ENCODE measurements at places on chromosomes 12 and 14. TPM values are rescaled to one million over a fixed set of nuclear protein-coding genes. Genes with fewer than 3 reads are reported as not detected.

GRCh38 chr12:99386907-99387306, 260.6 kb upstream of the GARIN6 start:
- H3K4me1 ChIP-seq, result no peaks in the 10 kb centered on the region
- H3K36me3 ChIP-seq, result no peaks in the 10 kb centered on the region
- no peaks in the 10 kb centered on the region for H3K27me3 ChIP-seq
- no peak overlapping the region for H3K27ac ChIP-seq
- no peak for DNase-seq

GRCh38 chr14:22753586-22753985, 12.9 kb upstream of the OXA1L start:
- no peak for DNase-seq
- no peak overlapping the region for H3K27ac ChIP-seq
- H3K36me3 ChIP-seq, result no peaks in the 10 kb centered on the region
- no peaks in the 10 kb centered on the region for H3K27me3 ChIP-seq
- H3K4me1 ChIP-seq, result no peaks in the 10 kb centered on the region

- H3K4me1 ChIP-seq, result no peaks in the 10 kb centered on the region
- no peaks in the 10 kb centered on the region for H3K27me3 ChIP-seq
- H3K27ac ChIP-seq, result no peak overlapping the region
- DNase-seq, result no peak
Observed at GRCh38 chr12:18752947-18753346, 15.0 kb downstream of the CAPZA3 start.

GRCh38 chr12:58920102-58920960, at the start of gene LRIG3:
LRIG3 (minus strand) TSS chr12:58920504; CDS start chr12:58920235, 269 bp downstream.
- DNase-seq, result no peak
- H3K27me3 ChIP-seq, result peaks cover 3% of the 10 kb centered on the region
- H3K4me1 ChIP-seq, result no peaks in the 10 kb centered on the region
- no peak within 1 kb of the TSS for H3K27ac ChIP-seq
- H3K4me3 ChIP-seq, result no peak within 1 kb of the TSS
- H3K36me3 ChIP-seq, result no peaks in the 10 kb centered on the region

DNA sequence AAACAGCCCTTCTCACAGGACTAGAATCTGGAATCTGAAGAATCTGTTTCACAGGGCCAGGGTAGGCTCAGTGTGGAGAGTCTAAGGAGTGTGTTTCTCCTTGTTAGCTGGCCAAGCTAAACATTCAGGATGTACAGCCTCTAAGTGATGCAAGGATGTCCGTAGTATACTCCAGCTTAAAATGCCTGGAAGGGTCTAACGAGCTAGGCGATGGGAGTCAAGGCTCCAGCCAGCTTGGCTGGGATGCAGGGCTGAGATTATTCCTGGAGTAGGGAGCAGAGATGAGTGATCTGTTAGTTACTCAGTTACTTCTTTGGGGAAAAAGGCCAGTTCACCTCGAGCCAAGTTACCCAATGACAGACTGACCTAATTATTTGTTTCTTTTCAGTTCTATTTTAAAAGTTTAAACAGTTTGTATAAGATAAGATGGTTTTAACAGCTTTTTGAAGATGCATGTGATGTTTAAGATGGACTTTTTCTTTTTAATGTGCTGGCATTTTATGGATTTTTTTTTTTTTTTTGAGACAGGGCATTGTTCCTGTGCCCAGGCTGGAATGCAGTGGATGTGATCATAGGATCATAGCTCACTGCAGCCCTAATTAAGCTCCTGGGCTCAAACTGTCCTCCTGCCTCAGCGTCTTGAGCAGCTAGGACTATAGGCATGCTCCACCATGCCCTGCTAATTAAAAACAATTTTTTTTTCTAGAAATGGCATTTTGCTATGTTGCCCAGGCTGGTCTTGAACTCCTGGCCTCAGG, 41.1 kb downstream of the SYNE2 start:
- H3K4me3 ChIP-seq, result no peak overlapping the region
- no peak for DNase-seq
- no peak overlapping the region for H3K27ac ChIP-seq
- peaks cover 28% of the 10 kb centered on the region for H3K4me1 ChIP-seq
- no peaks in the 10 kb centered on the region for H3K36me3 ChIP-seq

DNA sequence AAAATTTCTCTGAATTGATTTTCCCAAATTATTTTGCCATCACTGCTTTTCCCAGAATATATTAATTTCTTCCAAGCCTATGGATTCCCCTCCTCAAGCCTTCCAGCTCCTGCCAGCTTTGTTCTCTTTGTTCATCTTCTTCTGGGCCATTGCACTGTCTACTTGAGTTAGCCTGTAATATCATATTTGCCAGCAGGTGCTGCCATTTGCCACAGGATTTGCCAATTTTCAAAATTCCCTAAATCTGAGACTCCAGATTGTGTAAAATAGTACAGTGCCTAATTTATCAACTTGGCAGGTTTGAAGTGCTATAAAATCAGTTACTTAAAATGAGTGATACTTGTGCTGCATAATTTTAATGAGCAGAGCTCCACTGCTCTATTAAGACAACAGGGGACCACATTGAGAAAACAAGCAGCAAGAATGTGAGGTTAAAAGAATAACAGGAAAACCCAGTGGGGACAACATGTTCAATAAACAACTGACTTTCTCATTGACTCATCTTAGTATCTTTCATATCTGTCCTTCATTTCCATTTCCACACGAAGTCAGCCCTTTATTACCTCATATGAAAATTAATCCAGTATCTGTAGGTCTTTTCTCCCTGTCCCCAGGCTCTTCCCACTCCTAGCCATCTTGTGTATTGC, 84.6 kb upstream of the CCDC196 start:
- H3K36me3 ChIP-seq, result no peaks in the 10 kb centered on the region
- H3K27ac ChIP-seq, result no peak overlapping the region
- no peak for DNase-seq
- H3K4me1 ChIP-seq, result peaks cover 11% of the 10 kb centered on the region

- no peaks in the 10 kb centered on the region for H3K4me1 ChIP-seq
- DNase-seq, result no peak
- no peak overlapping the region for H3K4me3 ChIP-seq
- no peaks in the 10 kb centered on the region for H3K36me3 ChIP-seq
- H3K27me3 ChIP-seq, result no peaks in the 10 kb centered on the region
Observed at GRCh38 chr12:87670448-87670847, 358.8 kb downstream of the C12orf50 start.

GRCh38 chr14:62864588-62864987, 180.7 kb downstream of the KCNH5 start:
- H3K4me3 ChIP-seq, result no peak overlapping the region
- H3K27me3 ChIP-seq, result no peaks in the 10 kb centered on the region
- no peaks in the 10 kb centered on the region for H3K36me3 ChIP-seq
- no peak overlapping the region for H3K27ac ChIP-seq
- H3K4me1 ChIP-seq, result no peaks in the 10 kb centered on the region
- no peak for DNase-seq

DNA sequence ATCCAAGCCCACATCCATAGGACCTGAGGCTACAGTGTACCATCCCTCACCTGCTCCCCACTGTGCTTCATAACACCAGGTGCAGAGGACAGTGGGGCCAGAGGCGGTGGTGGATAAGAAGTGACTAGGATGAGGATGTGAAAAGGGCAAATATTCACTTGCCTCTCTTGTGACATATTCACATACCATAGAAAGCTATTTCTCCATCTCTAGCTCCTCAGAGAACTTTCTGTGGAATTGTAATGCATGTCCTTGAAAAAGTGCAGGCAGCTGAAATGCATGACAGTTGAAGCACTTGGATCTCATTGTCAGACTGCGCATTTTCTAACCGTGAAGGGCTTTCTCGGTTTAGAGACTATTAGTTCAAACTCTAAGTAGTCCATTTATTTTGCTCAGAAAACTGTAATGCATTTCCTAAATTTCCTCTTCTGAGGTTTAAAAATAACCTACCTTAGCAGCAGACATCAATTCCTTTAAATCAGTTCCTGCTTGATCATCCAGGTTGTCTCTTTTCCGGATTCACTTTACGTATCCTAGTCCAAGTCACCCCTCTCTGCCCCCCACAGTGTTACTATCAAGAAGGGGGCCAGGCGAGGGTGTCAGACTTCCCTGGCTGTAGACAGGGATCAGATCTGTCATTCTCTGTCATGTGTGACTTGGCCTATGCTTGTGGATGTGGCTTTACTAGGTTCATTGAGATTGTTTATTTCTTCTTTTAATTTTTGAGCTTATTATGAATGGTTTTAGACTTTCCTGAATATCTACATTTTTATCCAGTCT, 984.0 kb upstream of the TMEM132C start:
- no peaks in the 10 kb centered on the region for H3K36me3 ChIP-seq
- no peak overlapping the region for H3K4me3 ChIP-seq
- H3K27me3 ChIP-seq, result no peaks in the 10 kb centered on the region
- no peaks in the 10 kb centered on the region for H3K4me1 ChIP-seq
- DNase-seq, result no peak

- H3K36me3 ChIP-seq, result no peaks in the 10 kb centered on the region
- H3K4me3 ChIP-seq, result no peak overlapping the region
- H3K27me3 ChIP-seq, result no peaks in the 10 kb centered on the region
- H3K27ac ChIP-seq, result no peak overlapping the region
Observed at GRCh38 chr12:122681814-122682213, 21.3 kb downstream of the HCAR2 start.

GRCh38 chr12:110677206-110677911, 11.6 kb downstream of the HVCN1 start:
- H3K4me1 ChIP-seq, result peaks cover 22% of the 10 kb centered on the region
- DNase-seq, result no peak
- no peak overlapping the region for H3K4me3 ChIP-seq
- H3K27me3 ChIP-seq, result no peaks in the 10 kb centered on the region

GRCh38 chr14:43894534-43894933, 612.5 kb downstream of the FSCB start:
- no peaks in the 10 kb centered on the region for H3K36me3 ChIP-seq
- H3K27me3 ChIP-seq, result no peaks in the 10 kb centered on the region
- H3K4me1 ChIP-seq, result no peaks in the 10 kb centered on the region
- DNase-seq, result no peak
- no peak overlapping the region for H3K27ac ChIP-seq

DNA sequence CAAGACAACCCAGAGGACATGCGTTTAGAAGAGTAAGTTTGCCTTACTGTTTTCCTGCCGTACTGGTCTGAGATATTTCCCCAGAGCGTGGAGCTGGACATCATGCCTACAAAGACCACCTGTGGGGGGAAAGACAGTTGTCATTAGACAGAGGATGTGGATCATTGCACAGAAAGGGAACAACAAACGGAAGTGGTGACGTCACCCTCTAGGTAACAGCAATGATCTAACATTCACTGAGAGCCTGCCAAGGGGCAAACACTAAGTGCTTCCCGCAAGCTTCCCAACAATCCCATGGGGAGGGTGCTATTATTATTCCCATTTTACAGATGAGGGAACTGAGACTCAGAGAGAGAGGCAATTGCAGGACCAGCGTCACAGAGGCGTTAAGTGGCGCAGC, 48.5 kb downstream of the SVOP start:
- DNase-seq, result no peak
- H3K27me3 ChIP-seq, result no peaks in the 10 kb centered on the region
- H3K36me3 ChIP-seq, result no peaks in the 10 kb centered on the region
- no peaks in the 10 kb centered on the region for H3K4me1 ChIP-seq
- no peak overlapping the region for H3K4me3 ChIP-seq

DNA sequence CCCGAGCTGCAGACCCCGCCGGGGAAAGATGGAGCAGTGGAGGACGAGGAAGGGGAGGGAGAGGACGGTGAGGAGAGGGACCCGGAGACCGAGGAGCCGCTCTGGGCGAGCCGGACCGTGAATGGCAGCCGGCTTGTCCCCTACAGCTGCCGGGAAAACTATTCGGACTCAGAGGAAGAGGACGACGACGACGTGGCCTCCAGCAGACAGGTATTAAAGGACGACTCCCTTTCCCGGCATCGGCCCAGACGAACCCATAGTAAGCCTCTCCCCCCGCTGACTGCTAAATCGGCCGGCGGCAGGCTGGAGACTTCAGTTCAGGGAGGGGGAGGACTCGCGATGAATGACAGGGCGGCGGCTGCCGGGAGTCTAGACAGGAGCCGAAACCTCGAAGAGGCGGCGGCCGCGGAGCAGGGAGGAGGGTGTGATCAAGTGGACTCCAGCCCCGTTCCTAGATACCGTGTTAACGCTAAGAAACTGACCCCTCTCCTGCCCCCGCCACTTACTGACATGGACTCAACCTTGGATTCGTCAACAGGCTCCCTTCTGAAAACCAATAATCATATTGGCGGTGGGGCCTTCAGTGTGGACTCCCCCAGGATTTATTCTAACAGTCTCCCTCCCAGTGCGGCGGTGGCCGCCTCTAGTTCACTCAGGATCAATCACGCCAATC, 962 bp downstream of the LEMD3 start:
- DNase-seq, result peak; percentile 57
- peak overlapping the region; percentile 95 for H3K27ac ChIP-seq
- H3K4me3 ChIP-seq, result peak overlapping the region; percentile 71
- no peaks in the 10 kb centered on the region for H3K36me3 ChIP-seq

DNA sequence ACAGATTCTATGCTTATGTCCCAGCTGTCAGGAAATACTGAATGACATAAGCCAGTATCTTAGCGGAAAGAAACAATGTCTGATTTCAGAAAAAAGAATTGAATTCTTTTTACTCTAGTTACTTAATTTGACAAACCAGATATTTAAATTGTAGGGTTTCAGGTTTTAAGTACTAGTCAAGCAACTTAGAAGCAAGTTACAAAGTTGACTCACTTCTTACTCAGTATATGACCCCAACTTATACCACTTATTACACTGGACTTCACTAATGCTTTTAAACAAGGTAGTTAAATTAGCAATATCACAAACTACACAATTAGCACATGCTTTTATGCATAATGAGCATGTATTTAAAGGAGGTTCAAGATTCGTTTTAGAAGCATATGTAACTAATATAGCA, 7.1 kb downstream of the GMFB start:
- H3K4me3 ChIP-seq, result no peak overlapping the region
- peaks cover 35% of the 10 kb centered on the region for H3K4me1 ChIP-seq
- no peak for DNase-seq

TCL1B gene
- total RNA-seq, result not detected

TEX52 gene
- total RNA-seq, result not detected

ADAM21 gene
- total RNA-seq, result not detected

GDF3 gene
- not detected for total RNA-seq

SMCO2 gene
- not detected for total RNA-seq

BCAT1 gene
- total RNA-seq, result 1.3 TPM

CLEC2A gene
- not detected for total RNA-seq

CRIP1 gene
- total RNA-seq, result 276 TPM

TMPRSS12 gene
- total RNA-seq, result not detected

PHLDA1 gene
- total RNA-seq, result 8.5 TPM

CLEC1A gene
- not detected for total RNA-seq

All from CD4-positive, alpha-beta memory T cell (primary cell).